ENCODE measurements at places on chromosomes 16 and 17.

GRCh38 chr17:7107012-7107754, 7.4 kb downstream of the ASGR2 start:
- no peak for DNase-seq

DNA sequence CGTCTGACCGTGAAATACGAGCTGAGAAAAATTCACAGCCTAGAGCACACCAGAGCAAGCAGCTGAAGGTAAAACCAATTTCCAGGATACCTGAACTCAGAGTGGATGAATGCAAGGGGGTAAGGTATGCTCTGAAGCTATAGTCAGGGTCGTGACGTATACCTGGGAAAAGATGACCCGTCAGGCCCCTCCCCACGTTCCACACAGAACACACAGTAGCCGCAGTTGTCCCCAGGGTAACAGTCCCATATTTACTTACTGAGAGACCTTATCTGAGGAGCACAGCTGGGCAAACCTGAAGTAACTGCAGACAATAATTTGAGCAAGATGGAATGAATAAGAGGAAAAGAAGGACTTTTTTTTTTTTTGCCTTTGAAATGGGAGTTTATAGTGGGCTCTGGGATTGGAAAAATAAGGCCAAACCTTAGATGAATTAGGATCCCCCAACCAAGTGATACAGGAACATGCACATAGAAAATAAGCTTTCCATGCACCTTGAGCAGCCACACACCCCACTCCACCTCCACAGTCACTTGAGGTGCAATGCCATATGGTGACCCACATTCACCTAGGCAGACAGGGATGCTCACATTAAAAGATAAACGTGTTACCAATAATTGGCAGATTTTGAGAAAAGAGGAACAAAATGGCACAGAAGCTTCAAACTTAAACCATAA, 38.0 kb downstream of the ABCA6 start:
- no peak for DNase-seq

- no peak for DNase-seq
Observed at GRCh38 chr16:2487903-2488531, 13.1 kb downstream of the TBC1D24 start.

- no peak for DNase-seq
Observed at GRCh38 chr16:4529085-4530060, 9.2 kb downstream of the CDIP1 start.

- DNase-seq: no peak
Observed at GRCh38 chr17:81249223-81250040, 10.3 kb downstream of the NDUFAF8 start.

DNA sequence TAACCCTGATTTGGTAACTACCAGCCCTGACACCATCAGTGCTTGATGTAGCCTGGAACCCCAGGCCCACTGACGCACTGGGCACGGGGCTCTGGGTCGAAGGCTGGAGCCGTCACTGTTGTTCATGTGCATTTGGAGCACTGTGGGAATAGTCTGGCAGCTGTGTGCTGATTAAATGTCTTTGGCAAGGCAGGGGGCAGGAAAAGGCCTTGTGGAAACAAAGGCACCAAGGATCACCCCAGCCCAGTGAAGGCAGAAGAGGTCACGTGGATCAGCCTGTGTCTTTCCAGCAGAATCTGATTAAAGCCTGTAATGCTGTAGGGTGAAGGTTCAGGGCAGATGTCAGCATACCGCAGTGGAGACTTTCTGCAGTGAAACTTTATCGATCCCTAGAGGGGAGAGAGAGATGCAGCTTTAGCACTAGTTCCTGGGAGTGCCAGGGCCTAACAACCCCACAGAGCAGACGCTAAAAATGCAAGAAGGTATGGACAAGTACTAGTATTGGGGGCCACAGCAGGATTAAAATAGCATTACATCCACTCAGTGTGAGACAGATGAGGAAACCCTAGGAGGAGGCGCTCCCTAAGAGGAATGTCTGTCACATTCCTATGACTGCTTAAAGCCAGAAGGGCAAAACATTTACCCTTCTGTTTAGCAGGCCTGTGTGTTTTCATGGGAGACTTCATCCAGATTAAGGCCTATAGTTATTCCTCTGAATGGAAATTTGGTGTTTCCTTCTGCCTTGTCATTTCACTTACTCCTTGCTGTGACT, 9.7 kb downstream of the ZNHIT3 start:
- DNase-seq: no peak

- no peak for DNase-seq
Observed at GRCh38 chr16:21116148-21116693, 34.4 kb downstream of the DNAH3 start.

- DNase-seq: no peak
Observed at GRCh38 chr17:43936434-43936833, 5.8 kb downstream of the PPY start.

DNA sequence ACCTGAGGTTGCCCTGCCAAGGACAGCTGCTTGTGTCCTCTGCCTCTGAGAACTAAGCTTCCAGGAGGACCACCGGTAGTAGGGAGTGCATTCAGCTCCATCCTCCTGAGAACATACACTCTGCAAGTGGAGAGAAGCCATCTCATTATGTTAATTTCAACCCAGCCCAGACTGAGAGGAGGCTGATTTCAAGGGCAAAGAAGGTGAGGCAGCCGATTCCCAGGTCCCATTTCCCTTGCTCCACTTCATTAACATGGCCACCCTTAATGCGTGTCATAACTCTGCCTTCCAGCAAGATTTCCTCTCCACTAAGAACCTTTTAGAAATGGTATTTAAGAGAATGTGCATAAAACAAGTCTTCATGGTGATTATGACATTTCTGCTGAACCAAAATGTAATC, 72.5 kb downstream of the CDH13 start:
- no peak for DNase-seq

DNA sequence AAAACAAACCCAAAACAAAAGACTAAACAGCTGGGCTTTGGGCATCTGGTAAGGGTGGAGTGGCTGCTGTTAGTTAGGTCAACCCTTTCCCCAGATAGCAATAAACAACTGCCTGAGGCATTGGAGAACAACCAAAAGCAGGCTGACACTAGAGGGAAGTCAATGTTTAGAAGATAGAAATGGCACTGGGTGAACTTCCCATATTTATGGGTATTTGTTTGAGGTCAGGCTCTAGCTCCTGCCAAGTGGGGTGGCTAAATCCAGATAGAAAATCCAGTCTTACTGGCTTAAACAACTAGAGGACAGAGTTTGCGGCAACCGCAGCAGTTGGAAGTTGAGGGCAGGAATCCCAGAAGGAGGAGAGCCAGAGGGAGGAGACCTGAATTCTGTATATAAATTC, 79.4 kb downstream of the SDK2 start:
- no peak for DNase-seq

- DNase-seq: no peak
Observed at GRCh38 chr17:34207572-34207971, 47.5 kb upstream of the CCL2 start.

DNA sequence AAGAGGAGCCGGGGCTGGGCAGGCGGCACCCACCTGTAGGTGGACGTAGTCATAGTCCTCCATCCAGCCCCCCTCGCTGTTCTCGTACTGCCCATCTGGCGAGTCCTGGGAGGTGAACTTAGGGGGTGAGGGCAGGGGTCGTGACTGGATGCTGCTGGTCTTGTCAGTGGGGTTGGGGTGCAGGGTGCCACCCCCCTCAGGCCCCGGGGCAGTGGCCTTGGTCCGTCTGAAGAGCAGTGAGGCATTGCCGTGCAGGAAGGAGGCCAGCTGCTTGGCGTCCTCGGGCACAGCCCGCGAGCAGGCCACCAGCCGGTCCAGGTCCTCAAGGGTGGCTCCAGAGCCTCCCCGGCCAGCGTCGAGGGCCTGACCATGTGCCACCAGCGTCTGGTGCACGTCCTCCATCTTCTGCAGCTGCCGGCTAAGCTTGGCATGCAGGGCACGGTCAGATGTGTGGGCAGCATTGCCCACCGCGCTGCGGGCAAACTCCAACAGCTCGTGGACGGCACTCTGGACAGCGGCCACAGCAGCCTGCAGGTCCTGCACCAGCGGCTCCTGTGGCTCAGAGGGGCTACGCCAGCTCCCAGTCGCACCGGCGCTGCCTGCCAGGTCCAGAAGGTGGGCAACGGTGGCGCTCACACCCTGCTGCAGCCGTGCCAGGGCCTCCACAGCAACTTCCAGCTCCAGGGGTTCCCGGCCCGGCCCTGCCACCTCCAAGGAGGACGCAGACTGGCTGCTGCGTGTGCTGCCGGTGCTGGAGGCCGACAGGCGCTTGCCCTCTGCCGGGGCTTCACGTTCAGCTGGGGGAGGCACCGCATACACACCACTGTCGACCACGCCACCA, 16.3 kb downstream of the CTRB1 start:
- DNase-seq: no peak

DNA sequence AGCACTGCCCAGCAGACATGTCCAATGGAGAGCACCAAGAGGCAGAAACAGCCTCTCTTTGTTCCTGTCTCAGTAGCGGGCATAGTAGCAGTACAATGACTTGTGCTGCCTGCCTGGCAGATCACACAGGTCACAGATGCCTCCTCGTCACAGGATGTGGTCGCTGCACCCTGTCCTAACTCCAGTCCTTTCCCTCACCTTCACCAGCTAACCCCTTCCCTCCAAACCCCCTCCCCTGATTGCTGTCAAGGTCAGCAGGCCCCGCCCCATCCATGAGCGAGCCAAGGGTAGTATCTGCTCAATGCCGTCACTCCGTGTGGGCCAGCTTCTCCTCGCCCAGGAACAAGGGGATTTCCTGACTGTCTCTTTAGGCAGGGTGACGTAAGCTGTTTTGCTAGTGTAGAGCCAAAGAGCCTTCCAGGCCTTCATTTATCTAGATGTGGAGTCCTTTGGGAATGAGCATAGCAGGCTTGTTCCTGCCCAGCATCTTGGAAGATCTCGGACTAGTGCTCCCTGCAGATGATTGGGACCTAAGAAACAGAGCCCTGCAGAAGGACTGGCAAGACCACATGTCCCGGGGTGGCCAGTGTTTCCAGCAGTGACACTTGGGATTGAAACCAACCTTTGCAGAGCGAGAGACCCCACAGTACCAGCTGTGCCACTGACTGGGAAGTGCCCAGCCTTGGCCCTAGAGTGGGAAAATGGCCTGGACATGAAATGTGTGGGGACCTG, 75.9 kb upstream of the TNRC6C start:
- DNase-seq: no peak

GRCh38 chr17:70863436-70864248, 694.3 kb downstream of the KCNJ2 start:
- DNase-seq: no peak

DNA sequence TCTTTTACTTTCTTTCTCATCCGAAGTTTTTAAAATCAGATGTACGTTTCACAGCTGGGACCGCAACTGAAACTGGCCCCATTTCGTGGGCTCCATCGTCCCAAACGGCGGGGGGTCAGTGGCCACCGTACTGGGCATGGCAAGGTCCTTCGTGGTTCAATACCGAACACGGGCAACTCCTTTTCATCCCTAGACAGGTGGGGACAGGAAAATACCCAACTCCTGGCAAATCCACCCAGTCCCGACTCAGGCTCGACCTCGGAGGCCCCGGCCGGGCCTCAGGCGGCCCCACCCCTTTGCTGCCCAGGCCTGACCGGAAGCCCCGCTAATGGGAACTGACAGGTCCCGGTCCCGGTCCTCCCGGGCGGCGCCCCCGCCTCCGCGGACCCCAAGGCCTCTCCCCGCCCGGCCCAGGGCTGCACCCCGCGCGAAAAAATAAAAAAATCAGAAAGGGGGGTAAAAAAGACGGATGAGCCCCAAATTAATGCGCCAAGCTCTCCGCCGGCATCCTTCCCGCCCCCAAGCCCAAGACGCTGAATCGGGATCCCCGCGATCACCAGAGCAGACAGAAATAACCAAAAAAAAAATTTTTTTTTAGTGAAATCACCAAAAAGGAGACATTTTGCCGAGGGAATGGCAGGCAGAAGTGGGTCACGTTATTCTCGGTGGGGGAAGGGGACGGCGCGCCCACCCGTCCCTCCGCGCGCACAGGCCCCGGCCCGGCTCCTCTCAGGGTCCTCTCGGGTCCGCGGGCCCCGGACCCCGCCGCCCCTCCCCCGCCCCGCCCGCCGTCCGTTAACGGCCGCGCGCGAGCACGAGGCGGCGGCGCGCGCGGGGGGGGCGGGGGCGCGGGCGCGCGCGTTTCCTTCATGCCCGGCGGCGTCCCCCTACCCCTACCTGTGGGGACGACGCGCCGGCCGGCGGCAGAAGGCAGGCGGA, 562 bp downstream of the ZC3H7A start:
- DNase-seq: peak; percentile 73

- DNase-seq: no peak
Observed at GRCh38 chr16:24568392-24568791, 29.0 kb downstream of the RBBP6 start.

GRCh38 chr16:50169555-50170096, 16.5 kb downstream of the TENT4B start:
- no peak for DNase-seq

DNA sequence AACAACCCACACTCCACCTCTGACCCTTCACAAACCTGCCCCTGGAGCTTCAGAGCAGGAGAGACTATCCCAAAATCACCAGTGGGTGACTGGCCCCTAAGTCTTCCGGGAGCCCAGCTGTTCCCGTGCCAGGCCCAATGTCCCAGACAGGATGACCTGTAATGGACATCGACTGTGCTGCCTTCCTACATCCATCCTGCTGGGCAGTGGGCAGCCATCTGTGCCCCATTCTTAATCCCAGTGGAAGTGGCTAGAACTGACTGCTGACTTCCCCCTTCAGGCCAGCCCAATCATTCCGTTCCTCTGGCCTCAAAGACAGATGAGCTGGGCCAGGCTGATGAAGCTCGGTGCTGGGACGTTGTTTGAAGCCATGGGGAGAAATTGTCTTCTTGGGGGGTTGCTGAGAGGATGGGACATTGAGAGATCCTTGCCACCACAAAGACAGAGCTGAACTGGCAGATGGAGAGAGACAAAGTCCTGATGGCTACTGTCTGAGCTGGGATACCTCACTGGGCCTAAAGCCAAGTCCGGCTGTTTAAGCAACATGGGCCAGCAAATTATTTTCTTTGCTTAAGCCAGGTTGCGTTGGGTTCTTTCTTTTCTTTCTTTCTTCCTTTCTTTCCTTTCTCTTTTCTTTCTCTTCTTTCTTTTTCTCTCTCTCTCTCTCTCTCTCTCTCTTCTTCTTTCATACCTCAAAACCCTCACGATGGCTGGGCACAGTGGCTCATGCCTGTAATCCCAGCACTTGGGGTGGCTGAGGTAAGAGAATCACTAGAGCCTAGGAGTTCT, 17.9 kb upstream of the ALOX15B start:
- DNase-seq: no peak

DNA sequence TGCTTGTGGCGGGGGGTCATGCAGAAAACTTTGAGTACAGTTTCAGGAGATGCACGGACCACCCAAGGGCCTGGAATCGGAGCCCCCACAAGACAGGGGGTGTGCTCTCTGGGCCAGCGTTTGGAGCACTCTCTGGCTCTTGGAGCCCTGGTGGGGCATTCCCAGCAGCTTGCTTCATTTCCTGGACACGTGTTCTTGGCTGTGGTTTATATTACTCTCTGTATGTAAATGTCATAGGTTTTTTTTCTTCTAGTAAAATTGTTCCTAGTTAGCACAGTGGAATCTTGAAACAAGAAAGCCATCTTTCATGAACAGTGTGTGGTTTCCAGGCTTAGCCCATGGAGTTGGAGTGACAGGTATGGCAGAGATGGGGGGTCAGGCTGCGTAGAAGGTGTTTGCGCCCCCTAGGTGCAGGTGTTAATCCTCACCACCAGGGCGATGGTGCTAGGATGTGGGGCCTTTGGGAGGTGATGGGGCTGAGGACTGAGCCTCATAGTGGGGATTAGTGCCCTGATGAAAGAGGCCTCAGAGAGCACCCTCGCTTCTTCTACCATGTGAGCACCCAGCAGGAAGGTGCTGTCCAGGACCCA, 79.8 kb downstream of the JPH3 start:
- DNase-seq: no peak

All from type B pancreatic cell (in vitro differentiated cells).